ENCODE measurements at places on chromosomes 2 and 18. TPM values are rescaled to one million over a fixed set of nuclear protein-coding genes. Genes with fewer than 3 reads are reported as not detected.

CD28 gene
- total RNA-seq: 25.6 TPM

RAMP1 gene
- total RNA-seq: 5.9 TPM

DNA sequence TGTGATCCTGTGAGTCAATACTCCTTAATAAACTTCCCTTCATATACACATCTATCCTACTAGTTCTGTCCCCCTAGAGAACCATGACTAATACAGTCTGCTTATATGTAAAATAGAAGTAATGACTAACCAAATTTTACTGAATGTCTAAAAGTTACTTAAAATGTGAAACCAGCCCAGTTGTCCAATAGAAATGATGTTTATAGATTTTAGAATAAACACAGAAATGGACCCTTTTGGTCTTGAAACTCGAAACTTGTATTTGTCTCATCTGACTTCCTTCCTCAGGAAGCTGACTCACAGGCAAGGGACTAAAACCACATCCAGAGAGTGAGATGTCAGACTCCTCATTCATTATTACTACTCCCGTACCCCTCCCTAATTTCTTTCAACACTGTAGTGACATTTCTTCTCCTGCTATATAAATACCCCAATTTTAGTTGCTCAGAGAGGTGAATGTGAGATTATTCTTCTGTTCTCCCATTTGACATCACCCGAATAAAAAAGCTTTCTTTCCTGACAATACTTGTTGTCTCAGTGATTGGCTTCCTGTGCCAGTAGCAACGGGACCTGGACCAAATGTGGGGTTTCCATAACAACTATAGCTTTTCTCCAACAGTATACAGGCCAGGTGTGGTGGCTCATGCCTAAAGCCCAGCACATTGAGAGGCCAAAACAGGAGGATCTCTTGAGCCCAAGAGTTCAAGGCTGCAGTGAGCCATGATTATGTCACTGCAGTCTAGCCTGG, 486.0 kb downstream of the ERBB4 start:
- H3K36me3 ChIP-seq: peaks cover 3% of the 10 kb centered on the region
- peak; percentile 23 for DNase-seq
- peaks cover 20% of the 10 kb centered on the region for H3K4me1 ChIP-seq
- H3K27me3 ChIP-seq: no peaks in the 10 kb centered on the region
- H3K4me3 ChIP-seq: no peak overlapping the region
- H3K27ac ChIP-seq: peak overlapping the region; percentile 69

- no peak overlapping the region for H3K27ac ChIP-seq
- no peak overlapping the region for H3K4me3 ChIP-seq
- no peak for DNase-seq
- H3K27me3 ChIP-seq: peaks cover 18% of the 10 kb centered on the region
- H3K36me3 ChIP-seq: no peaks in the 10 kb centered on the region
- no peaks in the 10 kb centered on the region for H3K4me1 ChIP-seq
Measured at GRCh38 chr18:12520442-12520992, 112.8 kb downstream of the PRELID3A start.

DNA sequence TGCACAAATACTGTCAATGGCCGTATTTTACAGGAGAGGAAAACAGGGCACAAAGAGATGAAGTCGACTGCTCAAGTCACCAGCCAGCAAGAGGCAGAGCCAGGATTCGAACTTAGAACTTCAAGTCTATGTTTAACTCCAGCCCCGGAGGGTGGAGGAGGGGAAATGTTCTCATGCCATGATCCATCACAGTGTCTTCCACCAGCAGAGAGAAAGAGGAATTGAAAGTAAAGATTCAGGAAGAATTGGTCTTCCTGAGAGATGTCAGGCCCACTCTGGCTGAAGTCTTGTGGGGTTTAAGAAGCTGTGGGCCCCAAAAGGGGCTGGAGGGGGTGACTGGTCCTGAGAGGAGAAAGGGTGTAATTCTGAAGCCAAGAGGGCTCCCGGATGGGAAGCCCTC, 260.0 kb downstream of the TNS1 start:
- no peaks in the 10 kb centered on the region for H3K27me3 ChIP-seq
- H3K4me3 ChIP-seq: no peak overlapping the region
- H3K36me3 ChIP-seq: no peaks in the 10 kb centered on the region

GRCh38 chr2:174334781-174335251, at the start of gene SP9:
Gene SP9 (plus strand): TSS chr2:174334954. CDS start chr2:174335093, 139 bp downstream.
- peaks cover 5% of the 10 kb centered on the region for H3K36me3 ChIP-seq
- peaks cover 78% of the 10 kb centered on the region for H3K27me3 ChIP-seq
- H3K27ac ChIP-seq: peak within 1 kb of the TSS; percentile 67
- H3K4me1 ChIP-seq: peaks cover 36% of the 10 kb centered on the region
- DNase-seq: no peak

GRCh38 chr2:138476940-138477339, 24.6 kb upstream of the SPOPL start:
- no peak for DNase-seq
- H3K4me3 ChIP-seq: no peak overlapping the region
- no peaks in the 10 kb centered on the region for H3K27me3 ChIP-seq
- H3K36me3 ChIP-seq: no peaks in the 10 kb centered on the region
- H3K27ac ChIP-seq: no peak overlapping the region
